ENCODE measurements at places on chromosomes 5 and 9.
A peak's percentile ranks its signal among the peaks of the same experiment; 100 is the strongest.

DNA sequence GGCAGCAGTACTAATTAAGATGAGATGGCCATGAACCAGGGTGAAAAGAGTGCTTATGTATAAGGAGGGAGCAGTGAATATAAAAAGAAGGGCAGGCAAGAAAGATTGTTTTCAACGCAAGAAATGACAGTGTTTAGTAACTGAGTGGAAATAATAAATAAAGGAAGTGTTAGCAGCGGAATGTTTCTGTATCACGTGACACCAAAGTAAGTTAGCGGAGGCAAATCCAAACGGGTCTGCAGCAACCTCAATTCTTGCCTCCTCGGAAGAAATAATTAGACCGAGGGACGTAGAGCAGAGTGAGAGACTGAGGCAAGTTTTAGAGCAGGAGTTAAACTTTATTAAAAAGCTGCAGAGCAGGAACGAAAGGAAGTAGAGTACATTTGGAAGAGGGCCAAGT, 15.4 kb upstream of the GAS1 start:
- DNase-seq = no peak

DNA sequence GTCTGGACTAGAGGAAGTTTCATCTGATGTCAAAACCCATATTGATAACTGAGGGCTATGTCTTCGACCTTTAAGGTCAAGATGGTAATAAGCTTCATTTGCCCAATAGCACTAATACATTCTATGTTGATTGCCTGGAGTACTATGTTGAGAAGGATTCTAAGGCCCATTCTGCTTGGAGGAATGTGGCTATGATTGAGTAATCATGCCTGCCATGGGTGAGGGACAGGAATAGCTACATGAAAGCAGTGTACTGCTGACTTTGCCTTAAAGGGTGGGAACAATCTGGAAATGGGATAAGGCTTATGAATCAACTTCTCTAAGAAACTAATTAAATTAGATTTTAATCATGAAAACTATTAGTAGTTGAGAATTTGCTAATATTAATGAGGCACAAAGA, 13.6 kb downstream of the NNT start:
- DNase-seq = no peak

GRCh38 chr9:133126697-133127339, 5.8 kb upstream of the RALGDS start:
- peak; percentile 7 for DNase-seq

DNA sequence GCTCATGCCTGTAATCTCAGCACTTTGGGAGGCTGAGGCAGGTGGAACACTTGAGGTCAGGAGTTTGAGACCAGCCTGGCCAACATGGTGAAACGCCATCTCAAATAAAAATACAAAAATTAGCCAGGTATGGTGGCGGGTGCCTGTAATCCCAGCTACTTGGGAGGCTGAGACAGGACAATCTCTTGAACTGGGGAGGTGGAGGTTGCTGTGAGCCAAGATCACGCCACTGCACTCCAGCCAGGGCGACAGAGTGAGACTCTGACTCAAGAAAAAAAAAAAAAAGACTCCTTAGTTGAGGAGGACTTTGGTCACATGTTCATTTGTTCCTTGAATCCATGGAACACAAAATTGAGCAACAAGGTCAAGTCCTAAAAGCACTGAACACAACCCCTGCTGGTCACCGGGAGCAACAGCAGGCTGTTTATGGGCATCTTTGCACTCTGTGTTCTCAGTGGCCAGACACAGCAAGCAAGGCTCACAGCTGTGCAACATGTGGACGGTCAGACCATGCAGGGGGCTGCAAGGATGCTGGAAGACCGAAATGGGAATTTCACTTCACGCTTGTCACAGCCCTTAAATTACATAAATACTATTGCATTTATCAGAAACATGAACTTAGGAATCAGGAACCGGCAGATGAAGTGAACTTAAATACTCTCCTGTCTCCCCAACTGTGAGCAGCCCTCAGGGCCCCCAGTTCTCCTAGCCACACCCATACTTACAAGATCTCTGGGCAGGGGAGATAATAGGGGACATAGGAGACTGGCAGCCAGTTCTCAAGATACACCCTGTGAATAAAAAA, 2.8 kb downstream of the GBGT1 start:
- peak; percentile 55 for DNase-seq

DNA sequence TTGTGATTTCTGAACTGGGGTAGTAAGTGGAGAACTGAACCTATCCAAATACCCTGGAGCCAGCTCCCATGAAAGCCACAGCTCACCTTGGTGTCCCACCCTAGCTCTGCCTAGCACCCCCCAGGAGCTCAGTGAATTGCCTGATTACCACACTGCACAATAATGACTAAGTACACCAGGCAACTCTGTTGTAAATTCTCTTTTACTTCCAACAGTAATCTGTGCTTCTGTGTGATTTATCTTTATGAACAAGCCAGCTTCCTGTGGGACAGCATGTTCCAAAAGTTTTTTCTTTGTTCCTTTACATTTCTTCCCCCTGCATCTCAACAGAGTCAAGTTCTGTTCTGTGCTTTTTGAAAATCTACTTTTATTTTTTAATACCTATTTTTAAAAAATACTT, 22.1 kb upstream of the GRPEL2 start:
- no peak for DNase-seq

DNA sequence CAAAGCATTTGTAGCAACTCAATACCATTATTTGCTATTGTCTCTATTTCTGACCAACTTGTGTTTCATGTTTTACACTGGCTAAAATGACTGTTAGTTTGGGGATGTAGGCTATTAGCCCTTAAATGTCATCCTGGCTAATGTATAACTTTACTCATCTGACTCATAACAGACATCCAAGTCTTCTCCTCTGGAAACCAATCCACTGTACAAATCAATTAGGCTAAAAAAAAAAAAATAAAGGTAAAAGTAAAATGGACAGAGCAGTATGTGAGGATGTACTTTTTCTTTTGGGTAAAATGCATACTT, 20.6 kb downstream of the MEGF9 start:
- DNase-seq = no peak

DNA sequence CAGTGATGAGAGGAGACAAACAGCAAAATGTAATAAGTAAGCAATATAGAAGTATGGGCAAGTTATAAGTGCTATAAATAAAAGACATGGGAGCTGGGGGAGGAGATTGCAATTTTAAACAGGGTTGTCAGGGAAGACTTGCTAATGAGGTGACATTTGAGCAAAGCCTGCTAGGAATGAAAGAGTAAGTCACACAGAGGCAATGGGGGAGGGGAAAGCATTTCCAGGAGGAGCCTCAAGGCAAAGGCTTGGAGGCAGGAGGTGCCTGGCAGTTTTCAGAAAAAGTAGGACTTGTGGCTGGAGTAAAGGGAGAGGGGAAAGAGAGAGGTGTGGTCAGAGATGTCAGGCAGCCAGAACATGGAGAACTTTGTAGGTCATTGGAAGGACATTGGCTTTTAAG, 124.4 kb upstream of the NMUR2 start:
- no peak for DNase-seq

DNA sequence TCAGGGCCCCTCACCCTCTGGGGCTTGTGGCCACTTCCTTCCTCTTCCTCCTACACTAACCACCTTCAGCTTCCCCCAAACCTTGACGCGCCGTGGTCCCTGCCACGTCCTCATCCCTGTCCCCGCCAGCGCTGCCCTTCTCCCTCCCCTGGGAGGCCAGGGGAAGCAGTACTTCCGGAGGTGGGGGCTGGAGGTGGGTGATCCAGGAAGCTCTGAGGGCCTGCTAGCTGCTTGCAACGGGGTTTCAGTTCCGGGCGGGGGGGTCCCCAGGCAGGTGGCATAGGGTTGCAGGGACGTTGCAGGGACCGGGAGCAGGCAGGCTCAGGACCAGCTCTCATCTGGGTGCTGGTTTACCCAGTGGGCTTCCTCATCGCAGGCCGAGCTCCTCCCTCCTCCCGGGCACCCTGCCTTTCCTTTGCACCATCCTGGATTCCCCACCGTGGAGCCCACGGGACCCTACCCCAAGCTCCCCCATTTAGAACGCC, 70.0 kb downstream of the RXRA start:
- no peak for DNase-seq

DNA sequence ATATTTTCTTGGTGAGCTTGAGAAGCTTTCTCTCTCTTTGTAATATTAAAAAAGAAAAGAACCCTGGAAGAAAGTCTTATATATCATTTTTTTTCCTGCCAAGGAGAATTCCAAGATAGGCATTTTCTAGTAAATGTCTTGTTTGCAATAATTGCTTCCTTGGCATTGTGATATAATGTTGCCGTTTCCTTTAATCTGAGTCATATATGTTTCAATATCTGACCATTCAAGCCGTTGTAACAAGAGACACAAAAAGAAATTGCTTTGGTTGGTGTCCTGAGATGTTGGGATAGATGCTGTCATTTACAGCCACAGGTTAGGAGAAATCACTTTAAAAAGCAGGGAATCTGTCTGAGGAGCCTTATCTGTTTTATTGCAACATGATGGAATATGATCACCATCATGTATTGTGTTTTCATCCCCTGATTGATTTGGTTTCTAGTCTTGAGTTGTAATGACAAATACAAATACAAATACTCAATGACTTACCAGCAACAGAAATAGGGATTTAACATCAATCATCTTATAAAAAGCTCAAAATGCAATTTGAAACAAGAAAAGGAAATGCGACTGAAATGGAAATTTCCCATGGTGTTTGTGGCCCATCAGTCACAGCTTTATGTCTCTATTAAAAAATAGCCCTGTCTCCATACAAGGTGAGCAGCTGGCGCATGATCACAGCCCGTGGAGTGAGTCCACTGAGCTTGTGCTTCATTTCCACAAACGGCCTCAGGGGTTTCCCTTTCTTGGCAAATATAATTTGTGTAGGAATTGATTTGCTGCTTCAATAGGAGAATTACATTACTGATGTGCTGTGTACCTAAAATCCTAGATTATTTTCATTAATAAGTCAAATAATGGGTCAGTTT, 250.1 kb upstream of the TRPC7 start:
- DNase-seq = no peak

GRCh38 chr5:86890375-86890774, 272.6 kb downstream of the COX7C start:
- DNase-seq = no peak

GRCh38 chr9:134288746-134289145, 37.5 kb upstream of the RXRA start:
- no peak for DNase-seq

- peak; percentile 29 for DNase-seq
These were observed 220.1 kb downstream of the PIK3R1 start for GRCh38 chr5:68435611-68436010.

DNA sequence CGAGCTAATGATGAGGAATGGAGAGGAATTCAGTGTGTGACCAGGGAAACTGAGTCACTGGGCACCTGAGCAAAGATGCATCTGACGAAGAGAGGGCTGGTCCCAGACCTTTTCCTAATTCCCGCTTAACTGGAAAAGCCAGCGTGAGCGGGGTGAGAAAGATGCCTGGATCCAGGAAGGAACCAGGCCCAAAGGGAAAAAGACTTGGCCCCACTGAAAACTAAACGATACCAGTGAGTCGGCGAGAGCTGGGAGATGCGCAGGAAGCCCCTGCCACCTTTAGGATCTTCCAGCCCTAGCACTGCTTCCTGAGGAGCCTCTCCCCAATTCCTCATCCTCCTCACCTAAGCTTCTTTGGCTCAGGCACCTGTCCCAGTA, 499 bp upstream of the FCHSD1 start:
- no peak for DNase-seq

GRCh38 chr9:103713631-103714030, 380.5 kb upstream of the SMC2 start:
- no peak for DNase-seq

- no peak for DNase-seq
These were observed 20.8 kb downstream of the ANKRD55 start for GRCh38 chr5:56212130-56212879.

- no peak for DNase-seq
These were observed 190.1 kb upstream of the ZNF608 start for GRCh38 chr5:124936626-124936933.

DNA sequence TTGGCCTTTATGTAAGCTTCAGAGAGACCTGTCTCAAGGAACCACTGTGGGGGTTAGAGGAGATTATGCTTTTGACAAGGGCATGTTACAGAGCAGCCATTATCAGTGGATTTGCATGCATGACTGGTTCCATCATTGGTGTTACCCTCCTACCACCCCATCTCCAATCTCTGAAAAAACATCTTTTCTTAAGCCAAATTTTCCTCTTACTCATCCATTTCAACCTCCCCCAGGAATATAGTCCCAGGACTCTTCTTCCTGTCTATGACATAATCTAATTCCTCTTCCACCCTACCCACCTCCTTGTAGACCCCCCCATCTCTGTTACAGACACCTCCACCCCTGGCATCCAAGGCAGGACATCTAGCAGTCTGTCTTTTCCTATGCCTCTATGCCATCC, 33.1 kb upstream of the ADRB2 start:
- no peak for DNase-seq

DNA sequence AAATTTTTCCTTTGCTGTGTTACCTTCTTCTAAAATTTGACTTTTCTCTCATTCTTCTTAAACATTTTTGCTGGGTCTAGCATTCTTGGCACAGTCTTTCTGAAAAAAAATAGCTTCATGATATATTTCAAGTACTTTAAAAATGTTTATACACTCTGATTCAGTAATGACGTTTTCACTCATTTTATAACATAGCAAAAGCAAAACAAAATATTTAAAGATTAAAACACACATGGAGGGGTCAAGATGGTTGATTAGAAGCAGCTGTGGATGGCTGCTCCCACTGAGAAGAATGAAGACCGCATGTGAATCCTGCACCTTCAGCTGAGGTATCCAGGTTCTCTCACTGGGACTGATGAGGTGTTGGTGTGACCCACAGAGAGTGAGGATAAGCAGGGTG, 188.2 kb downstream of the SGCD start:
- DNase-seq = no peak

DNA sequence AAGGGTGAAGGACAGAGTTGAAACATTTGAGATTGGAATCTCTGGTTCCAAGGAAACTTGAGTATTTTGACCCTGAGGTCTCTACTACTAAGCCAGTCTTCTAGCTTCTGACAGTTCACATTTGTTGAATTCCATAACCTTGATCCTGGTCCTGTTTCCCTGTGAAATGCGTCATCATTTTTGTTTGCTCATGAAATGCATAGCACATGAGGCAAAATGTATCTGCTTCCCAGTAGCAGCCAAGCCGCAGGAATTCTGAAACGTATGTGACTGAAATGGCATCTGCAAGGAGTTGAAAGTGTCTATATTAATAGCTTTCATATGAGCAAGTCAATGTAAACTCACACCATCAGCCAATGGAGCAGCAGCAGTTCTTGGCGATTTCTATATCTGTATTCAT, 307.9 kb downstream of the CSNK1G3 start:
- no peak for DNase-seq

GRCh38 chr9:117783828-117784227, 79.6 kb downstream of the TLR4 start:
- peak; percentile 35 for DNase-seq

- no peak for DNase-seq
These were observed 500 bp upstream of the CREBRF start for GRCh38 chr5:173055722-173055982.

All from globus pallidus (tissue), 1 donor.